Astrocyte of the cerebellum (primary cell): ENCODE measurements at places on chromosomes 1 and 21.

- DNase-seq, result no peak
Measured at GRCh38 chr1:5906116-5906515, 86.1 kb downstream of the NPHP4 start.

- no peak for DNase-seq
Measured at GRCh38 chr1:41656068-41656467, 171.6 kb upstream of the EDN2 start.

DNA sequence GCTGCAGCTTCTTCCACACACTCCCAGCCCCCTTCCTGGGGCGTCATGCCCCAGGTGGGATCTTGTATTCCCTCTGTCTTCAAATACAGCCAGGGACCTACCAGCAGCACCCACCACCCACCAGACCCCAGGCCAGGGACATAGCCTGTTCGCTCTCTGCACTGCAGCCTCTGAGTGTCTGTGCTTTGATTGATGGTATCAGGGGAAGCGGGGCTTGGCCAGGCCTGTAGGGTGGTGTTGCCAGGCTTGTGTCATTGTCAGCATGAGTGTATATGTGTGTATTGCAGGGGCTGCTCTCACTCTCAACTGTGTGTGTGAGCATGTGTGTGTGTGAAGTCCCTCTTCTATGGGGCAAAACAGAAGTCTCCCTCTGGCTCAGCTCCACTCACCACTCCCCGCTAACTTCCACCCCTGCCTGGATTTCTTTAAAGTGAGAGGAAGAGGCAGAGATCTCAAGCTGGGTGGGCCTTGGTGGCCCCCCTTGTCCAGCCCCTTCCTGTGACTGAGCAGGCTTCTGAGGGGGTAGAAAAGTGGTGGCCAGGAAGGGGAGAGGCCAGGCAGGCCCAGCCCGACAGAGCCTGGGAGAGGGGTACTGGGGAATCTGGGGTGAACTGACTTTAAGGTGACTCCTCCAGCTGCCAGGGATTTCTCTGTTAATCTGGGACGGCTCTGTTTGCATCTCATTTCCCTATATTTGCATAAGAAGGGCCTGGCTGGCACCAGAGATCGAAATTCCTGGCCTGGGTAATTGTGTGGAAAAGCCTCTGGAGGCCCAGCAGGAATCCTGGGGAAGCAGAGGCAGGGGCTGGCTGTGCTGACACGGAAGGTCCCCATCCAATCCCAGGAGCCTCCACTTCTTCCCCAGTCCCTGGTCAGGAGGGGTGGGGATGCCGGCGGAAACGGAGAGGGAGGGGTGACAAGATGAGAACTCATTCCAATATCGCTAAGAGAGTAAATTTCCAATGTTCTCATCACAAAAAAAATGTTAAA lies 18.6 kb upstream of the ADGRB2 start:
- DNase-seq, result no peak

GRCh38 chr1:22780696-22781095 lies 70.1 kb downstream of the EPHB2 start:
- no peak for DNase-seq

GRCh38 chr1:27555700-27556424 lies 48.1 kb downstream of the AHDC1 start:
- no peak for DNase-seq

DNA sequence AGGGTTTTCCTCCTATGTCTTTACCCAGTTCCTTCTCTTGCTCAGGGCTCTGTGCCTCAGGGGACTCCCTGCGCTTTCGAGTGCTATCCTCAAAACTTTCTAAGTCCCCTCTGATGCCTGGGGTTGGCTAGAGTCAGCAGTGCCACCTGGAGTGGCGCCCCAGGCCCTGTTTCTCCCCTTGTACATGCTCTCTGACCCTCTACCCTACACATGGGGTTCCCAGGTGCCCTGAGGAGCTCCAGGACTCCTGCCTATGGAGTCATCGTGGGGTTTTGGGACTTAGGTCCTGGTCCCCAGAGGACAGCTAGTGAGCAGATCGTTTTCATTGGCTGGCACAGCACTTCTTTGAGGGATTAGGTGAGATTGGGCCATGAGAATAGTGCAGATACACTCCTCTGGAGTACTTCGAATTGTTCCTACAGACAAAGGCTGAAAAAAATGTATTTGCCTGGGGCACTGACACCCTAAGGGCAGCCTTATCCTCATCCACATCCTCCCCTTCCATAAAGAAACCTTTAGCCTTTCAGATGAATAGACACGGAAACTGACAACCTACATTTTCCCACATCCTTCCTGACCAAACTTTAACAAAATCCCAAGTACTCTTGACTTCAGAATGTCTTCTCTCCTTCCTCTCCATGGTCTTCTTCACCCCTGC lies 41.5 kb downstream of the LGR6 start:
- no peak for DNase-seq

DNA sequence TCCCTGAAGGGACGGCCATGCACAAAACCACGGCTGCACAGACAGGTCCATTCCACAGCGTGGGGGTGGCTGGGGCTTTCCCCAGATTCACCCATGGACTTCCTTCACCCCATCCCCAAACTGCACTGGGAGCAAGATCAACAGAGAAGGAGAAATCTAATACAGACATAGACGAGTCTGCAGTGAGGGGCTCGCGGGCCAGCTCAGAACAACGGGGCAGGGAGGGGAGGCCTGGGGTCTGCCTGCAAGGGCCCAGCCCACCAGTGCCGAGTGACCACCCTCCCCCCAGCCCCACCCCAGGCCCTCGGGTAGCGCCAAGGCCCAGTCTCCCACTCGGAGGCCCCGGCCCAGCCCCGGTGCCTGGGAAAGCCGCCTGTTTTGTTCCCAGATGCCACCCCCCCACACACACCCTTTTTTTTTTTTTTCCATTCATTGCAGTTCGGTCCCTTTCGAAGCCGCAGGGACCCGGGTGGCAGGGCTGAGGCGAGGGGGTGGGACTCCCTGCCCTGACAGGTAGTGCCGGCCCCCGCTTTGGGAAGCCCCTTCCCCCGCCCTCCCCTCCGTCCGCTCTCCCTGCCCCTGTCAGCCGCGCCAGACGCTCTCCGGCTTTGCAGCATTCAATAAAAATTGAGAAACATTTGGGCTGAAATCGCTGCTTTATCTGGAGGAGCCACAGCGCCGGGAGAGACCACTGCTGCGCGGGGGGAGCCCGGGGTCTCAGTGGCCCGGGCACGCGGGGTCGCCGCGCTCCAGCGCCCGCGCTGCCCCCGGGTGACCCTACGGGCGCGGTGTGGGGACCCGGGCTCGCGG lies 543 bp upstream of the EPHB2 start:
- peak; percentile 26 for DNase-seq

DNA sequence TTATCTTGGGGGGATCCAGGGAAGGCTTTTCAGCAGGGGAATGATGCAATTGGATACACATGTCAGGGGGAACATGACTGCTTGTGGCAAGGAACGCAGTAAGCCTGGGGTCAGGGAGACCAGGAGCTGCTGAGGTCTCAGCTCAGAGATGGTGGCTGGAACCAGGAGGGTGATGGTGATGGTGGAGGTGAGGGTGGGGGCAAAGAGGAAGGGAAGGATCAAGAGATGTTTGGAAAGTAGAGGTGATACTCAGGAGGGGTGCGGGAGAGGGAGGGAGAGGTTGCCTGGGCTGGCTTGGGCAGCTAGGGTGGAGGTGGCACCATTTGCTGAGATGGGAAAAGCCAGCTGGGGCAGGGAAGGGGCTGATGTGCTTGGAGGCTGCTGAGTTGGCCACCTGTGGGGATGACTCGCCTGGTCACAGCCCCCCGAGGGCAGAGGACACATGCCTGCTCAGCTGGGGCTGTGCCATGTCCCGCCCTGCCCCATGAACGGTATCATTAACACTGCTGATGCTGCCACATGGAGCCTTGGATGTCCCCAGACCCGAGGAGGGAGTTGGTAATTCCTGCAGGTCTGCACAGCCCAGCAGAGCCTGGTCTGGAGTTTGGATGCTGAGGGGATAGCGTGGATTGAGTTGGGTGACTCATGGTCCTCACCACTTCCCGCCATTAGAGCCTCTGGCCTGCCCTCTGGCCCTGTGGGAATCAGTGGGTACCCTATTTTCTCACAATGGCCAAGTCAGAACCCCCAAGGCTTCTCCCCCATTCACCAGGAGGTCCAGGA lies 6.3 kb upstream of the PADI1 start:
- DNase-seq, result no peak

GRCh38 chr1:77832901-77833300 lies 53.5 kb downstream of the MIGA1 start:
- DNase-seq, result peak; percentile 88

GRCh38 chr1:201565771-201566528 lies 27.0 kb downstream of the NAV1 start:
- no peak for DNase-seq

GRCh38 chr21:41932576-41933312 lies 21.1 kb downstream of the C2CD2 start:
- DNase-seq, result no peak

GRCh38 chr1:93137604-93138292 lies 42.5 kb downstream of the TMED5 start:
- DNase-seq, result no peak

DNA sequence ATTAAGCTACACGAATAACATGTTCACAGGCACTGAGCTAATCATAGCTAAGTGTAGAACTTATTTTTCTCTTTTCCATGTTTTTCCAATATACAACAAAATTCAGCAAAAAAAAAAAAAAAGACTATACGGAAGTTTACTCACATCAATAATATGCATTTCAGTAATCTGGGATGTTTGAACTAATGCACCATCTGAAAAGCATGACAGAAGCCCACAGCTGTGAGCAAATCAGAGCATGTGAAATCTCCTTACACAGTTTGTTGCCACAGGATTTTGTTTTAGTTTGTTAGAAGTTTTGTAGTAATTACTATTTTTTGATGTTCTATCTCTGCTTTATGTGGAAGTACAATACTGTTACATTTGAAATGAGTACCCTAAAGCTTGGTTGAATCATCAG lies 1051.7 kb downstream of the TTLL7 start:
- no peak for DNase-seq

GRCh38 chr21:28487455-28488070 lies 505.1 kb downstream of the LTN1 start:
- no peak for DNase-seq

GRCh38 chr21:36542312-36543101 lies 62.6 kb upstream of the CLDN14 start:
- no peak for DNase-seq

DNA sequence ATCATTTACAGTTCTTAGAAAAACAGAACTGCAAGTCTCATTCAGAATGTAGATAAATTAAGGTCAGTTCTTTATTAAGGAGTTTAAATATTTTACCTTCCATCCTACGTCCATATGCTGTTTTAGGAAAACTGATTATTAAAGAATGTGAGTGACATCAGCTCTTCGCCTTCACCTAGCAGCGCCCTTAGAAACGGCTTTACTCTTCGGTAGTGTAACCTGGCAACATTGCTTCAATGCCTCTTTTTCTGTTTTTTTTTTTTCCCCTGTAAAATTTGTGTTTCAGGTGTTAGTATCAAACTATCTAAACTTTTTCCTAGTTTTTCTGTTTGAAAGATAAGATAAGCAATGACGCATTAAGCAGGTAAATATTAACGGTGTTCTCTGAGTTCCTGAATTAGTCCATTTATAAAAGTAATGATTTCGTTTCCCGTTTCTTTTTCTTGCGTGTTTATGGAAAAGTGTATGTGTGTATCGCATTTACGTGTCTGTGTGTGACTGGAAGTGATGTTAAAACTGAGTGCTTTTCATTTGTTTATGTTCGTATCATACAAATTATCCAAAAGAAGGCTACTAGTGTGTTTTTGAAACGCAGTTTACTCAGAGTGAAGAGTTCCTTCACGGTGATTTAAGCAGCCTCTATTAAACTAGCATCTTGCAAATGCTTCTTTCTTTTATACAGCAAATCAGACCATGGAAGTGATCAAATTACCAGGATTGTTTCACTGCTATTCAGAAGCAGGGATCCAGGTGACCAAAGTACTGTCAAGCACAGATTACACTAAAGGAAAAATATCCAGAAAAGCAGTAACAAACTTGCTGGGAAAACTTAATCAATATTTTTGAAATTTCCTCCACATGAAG lies 139.0 kb downstream of the SDCCAG8 start:
- no peak for DNase-seq

GRCh38 chr1:220962031-220962751 lies 82.9 kb downstream of the HLX start:
- peak; percentile 28 for DNase-seq

- no peak for DNase-seq
Measured at GRCh38 chr21:23542097-23542496, 2065.2 kb downstream of the MRPL39 start.

DNA sequence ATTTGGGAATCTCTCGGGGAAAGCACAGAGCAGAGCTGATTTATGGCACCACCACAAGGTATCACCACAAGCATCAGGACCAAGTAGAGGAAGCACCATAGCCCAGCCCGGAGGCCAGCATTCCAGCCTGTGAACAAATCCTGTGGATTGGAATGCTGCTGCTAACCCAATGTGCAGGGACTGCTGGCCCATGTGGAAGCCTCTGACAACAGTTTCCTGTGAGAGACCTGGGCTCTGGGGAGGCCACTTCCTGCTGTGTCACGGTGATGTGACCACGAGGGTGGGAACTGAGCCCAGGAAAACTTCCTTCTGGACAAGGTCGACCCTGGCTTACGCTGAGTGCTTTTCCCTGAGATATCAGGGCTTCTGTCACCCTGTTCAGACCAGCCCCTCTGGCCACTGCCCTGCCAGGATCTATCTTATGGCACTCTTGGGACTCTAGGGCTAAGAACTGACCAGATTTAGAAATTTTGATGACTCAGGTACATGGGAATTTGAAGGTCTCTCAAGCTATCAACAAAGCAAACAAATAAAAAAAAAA lies 88.3 kb upstream of the NGF start:
- peak; percentile 80 for DNase-seq

DNA sequence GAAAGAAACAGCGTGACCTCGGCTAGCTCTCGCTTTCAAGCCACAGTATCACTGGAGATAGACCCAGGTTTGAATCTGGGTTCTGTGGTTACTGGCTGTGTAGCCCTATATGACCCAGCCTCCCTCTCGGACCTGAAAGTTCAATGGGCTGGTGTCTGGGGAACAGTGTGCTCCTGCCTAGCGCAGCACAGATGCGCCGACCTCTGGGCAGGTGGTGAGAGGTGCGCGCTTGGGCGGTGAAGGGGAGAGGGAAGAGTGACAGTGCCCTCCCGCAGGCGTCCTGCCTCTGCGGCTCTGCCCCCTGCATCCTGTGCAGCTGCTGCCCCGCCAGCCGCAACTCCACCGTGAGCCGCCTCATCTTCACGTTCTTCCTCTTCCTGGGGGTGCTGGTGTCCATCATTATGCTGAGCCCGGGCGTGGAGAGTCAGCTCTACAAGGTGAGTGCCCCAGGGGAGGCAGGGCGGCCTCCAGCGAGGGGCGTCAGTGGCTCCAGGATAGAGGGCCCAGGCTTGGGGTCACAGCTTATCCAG lies 10.5 kb downstream of the SERINC2 start:
- no peak for DNase-seq

- no peak for DNase-seq
Measured at GRCh38 chr21:15893902-15894301, 164.1 kb downstream of the USP25 start.

DNA sequence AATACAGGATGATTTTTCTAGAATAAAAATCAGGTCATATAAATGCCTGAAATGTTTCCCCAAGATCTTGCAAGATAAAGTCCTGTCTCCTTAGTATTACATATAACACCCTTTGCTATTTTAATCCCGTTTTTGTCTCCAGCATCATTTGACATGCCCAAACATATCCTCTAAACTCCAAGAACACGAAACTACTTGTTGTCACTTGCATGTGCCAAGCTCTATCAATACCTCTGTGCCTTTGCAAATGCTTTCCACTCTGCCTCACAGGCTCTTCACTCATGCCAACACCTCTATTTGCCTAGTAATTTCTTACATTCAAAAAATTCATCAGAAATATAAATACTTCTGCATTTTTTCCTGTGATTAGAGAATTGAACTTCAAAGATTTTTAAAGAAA lies 37.9 kb downstream of the LRRIQ3 start:
- DNase-seq, result no peak

- no peak for DNase-seq
Measured at GRCh38 chr1:186978596-186979556, 150.1 kb downstream of the PLA2G4A start.
